ENCODE measurements at places on chromosomes 7 and 10. TPM values are rescaled to one million over a fixed set of nuclear protein-coding genes. Genes with fewer than 3 reads are reported as not detected.

DNA sequence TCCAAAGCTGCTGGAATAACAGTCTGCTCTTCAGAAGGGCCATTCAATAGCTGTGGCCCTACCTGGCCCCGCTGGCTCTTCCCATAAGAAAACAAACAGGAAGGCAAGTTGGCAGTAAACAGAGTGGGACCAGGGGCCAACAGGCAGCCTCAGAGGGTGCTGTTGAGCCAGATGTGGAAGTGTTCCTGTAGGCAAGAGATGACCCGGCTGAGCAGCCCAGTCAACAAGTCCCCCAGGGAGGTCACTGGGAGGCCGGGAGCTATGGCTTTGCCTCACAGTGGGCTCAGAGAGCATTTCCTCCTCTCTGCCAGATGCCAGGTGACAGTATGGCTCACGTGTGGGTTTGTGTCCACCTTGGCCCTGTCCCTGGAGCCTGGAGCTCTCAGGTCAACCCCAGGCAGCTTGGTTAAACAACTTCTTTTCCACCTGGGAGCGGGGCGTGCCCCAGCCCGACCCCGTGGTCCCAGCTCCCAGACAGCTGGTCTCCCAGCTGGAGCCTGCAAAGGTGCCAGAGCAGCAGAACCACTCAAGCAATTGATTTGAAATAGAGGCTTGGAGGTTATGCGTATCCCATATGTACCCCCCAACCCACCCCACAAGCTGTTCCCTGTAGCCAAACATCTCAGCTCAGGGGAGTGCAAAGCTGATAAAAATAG, 33.8 kb upstream of the LOXL4 start:
- H3K27ac ChIP-seq: no peak overlapping the region
- H3K36me3 ChIP-seq: no peaks in the 10 kb centered on the region
- no peak for DNase-seq
- peaks cover 26% of the 10 kb centered on the region for H3K27me3 ChIP-seq

- H3K4me3 ChIP-seq: no peak overlapping the region
- peaks cover 11% of the 10 kb centered on the region for H3K36me3 ChIP-seq
Observed at GRCh38 chr10:91238191-91238590, 17.7 kb downstream of the PCGF5 start.

Gene ZNF789
- 3.3 TPM for total RNA-seq

GRCh38 chr7:130288829-130289228, 4.1 kb upstream of the CPA4 start:
- H3K36me3 ChIP-seq: no peaks in the 10 kb centered on the region
- H3K4me1 ChIP-seq: no peaks in the 10 kb centered on the region
- H3K4me3 ChIP-seq: no peak overlapping the region

DNA sequence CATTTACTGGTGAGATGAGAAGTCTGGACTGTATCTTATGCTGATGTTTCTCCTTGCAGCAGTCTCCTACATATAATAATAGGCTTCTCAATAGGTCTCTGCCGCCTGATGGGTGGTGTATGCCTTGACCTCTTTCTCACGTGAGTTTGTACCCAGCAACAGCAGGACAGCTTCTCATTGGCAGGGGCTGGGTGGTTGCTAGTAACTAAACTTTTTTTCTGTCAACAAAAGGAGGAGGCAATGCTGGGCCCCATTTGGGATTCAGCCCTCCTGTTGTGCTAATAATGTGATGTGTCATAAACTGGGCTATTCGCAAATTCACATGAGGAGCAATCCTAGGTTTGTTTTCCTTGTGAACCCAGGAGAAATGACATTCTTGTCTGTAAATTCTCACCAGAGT, 533.6 kb downstream of the GATA3 start:
- H3K36me3 ChIP-seq: no peaks in the 10 kb centered on the region
- H3K4me1 ChIP-seq: no peaks in the 10 kb centered on the region

Data from left ventricle myocardium inferior (tissue), 1 donor.